ENCODE measurements at places on chromosomes 7 and 10.

- no peak for DNase-seq
Measured at GRCh38 chr7:107051376-107051775, 6.9 kb downstream of the PRKAR2B start.

DNA sequence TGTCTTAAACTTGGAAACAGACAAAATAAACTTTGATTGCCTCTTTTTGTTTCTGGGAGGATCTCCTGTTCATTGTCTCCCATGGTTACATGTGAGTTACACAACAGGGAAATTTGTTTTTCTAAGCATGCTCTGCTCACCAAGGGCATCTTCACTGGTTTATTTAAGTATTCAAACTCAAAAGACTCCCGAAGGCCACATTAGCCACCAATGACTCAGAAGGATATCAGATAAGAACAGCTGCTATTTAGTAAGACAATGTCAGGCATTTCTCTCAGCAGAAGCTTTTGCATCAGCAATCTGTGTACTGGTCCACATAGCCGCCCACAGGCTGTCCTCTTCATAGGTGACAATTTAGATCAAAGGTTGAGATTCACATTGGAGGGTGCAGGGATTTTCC, 19.3 kb downstream of the OR6B1 start:
- no peak for DNase-seq

GRCh38 chr7:98286701-98287485, 5.4 kb downstream of the BRI3 start:
- no peak for DNase-seq

DNA sequence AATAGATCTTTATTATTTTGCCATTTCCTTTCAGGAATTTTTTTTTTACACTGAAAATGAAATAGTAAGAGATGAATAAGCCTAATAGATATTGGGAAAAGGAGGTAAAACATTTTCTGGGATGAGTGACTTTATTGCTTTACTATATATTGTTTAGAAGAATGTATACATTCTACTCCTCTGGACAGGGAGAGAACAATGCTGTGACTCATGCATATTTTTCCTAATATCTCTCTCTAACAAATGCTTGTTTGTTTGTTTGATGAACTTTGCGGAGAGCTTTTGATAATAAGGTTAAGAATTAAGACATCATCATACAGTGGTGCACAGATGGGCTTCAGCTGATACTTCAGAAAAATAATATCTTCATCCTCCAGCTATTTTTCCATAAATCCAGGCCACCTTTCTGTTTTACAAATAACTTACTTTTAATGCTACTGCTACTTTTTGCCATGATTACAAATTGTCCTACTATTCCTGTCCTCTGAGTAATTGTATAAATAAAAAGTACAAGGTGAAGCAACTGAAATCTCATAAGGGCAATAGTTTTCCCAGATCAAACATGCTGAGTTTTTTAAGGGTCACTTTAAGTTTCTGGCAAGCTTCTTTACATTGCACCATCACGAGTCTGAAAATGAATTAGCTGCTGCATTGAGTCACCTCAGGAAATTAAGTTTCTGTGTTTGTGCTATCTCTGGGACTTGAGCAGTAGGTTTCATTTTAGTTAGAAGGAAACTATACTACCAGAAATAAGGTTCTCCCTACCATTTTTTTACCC, 207.3 kb upstream of the POT1 start:
- no peak for DNase-seq

DNA sequence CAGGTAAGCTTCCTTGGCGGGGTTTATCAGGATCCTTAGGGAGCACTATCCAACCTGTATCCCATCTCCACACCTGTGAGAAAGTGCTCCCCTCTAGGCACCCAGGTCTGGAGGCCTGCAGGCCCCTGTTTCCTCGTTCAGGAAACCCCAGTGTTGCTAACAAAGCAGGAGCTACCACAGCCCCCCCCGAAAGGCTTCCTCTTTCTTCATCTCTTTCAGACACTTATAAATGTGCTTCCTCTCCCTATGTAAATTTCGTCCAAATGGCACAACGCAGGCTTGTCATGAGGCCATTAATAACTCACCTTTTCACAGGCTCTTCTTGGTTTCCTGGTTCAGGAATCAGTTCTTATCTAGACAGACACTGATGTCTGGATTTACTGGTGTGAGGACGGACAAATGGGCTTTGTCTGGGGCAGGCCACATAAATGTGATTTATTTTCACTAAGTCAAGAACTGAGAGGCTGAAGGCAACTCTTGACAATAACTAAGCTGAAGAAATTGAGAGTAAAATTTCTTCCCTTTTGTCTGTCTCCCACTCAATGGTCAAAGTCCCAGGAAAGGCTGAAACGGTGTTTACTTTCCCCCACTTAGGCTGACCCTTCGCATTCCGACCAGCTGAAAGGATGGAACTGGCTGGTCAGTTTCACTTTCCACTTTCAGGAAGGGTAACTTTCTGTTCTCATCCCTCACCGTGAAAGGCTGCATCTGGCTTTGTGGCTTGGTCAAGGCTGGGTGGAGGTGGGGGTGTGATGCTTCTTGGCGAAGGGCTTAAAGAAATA, 46.8 kb downstream of the PIK3AP1 start:
- no peak for DNase-seq

DNA sequence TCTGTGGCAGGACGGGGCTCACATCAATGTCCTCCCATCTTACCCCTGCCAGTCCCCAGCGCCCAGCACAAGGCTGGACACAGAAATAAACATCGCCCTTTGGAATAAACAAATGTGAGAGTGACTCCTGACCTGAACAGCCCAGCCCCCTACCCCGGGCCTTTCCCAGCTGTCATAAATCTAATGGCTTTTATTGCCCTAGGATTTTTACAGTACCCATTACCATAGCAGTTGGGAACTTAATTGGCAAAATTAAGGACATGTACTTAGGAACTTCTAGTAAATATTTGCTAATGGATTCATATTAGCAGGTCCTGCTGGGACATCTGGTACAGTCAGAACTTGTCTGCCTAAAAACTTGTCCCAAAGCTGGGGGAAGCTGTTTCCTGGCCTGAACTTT, 76.6 kb downstream of the GLRX3 start:
- DNase-seq, result no peak

DNA sequence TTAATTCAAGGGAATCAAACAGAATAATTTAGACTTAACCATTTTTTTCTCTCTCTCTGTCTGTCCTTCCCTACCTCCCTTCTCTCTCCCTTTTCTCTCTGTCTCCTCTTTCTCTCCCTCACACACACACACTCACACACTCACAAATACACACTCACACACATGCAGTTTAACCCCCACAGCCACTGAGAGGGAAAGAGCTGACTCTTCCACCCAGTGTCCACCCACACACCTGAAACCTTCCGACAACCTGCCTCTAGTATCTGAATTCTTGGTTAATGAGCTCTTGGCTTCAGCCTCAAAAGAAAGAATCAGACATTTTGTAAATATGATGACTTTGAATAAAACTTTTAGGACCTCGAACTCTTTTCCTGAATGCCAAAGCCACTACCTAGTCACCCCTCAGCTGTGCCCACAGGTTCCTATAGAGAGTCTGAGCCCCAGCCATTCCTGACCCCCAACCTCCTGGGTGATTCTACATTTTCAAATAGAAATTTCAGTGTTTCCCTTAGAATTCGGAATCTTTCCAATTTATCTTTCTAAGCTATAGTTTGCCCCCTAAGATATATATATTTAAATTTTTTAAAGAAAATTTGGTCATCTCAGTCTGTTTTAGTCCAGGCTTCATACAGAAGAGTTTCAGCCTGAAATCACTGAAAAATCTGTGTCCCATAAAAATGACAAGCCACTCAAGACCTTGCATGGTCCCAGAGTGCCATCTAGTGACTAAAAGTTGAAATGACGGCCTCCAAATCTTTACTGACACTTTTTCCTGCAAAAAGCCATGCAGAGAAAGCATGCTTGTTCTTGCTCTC, 202.8 kb downstream of the IPMK start:
- no peak for DNase-seq

DNA sequence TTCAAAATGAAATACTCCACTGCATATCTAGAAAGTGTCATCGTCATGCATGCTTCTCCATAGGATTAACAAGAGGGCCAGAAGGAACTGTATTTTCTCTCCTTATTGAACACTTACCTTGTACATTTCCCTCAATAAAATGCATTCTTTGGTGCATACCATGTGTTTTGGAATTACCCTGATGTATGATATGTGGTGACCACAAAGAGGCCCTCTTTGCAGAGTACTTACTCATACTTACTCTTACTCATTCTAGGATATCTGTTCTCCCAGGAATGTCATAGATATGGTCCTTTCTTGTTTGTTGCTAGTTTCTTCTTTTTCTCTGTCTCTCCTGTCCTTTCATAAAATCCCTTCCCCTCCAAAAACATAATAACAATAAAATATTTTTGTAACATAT, 1087.1 kb upstream of the POT1 start:
- DNase-seq, result no peak

- no peak for DNase-seq
Measured at GRCh38 chr10:7756360-7756992, 31.3 kb downstream of the KIN start.

GRCh38 chr7:122161628-122162027, 17.6 kb upstream of the AASS start:
- DNase-seq, result no peak

DNA sequence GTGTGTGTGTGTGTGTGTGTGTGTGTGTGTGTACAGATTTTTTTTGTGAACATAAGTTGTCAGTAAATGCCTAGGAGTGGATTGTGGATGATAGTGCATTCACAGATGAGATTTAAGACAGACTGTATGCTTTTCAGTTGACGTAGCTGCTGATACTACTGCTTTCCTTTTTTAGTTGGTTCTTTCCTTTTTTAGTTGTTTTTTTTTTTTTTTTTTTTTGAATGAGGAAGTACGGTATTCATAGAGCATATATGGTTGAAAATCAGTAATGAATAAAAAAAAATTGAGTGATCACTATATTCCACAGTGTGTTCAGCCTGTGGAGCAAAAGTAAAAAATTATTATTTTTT, 80.5 kb downstream of the RBM33 start:
- no peak for DNase-seq

DNA sequence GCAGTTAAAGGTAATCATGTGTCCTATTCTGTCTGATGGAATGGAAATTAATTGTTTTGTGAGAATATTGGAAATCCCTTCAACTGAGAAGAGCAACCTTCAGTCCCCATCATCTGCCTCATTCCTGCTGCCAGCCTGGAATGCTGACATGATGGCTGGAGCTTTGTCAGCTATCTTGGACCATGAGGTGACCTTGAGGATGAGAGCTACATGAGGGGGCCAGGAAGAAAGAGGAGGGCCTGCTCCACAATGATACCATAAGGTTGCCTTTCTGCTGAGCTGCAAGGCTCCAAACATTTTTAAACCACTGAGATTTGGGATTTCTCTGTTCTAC, 40.7 kb upstream of the C10orf71 start:
- DNase-seq, result no peak

- no peak for DNase-seq
Measured at GRCh38 chr7:1654738-1655475, 15.2 kb upstream of the ELFN1 start.

DNA sequence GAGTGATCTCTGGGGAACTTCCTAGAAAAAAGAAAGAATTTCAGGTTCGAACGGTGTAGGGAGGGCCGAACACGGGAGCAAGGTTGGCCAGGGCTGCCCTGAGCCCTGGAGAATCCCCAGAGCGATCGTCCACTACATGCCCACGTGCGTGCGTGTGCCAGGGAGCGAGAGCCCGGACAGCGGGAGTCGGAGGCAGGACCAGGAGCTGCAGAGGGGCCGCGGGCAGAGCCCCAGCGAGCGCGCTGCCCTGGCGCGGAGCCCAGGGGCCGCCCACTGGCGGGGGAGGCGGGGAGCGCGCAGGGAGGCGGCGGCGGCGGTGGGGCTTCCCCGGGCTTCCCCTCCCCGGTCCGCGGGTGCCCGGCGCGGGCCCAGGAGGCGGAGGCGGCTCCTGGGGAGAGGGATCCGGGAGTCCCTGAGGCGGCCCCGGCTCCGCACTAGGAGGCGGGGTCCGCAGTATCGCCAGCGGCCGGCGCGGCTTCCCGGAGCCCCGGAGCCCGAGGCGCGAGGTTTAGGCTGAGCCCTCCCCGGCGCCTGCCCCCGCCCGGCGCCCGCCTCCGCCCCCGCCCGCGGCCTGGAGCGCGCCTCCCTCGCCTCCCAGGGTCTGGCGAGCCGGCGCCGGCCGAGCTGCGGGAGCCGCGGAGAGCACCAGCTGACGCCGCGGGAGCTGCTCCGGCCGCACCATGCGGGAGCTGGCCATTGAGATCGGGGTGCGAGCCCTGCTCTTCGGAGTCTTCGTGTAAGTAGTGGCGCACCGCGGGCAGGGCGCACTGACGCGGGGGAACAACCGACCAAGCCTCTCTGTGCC, at the start of gene PLPP4:
TSS of gene PLPP4 (plus strand) at position 602 of the 805 bp plus-strand sequence. CDS start at position 681, 79 bp downstream.
- no peak for DNase-seq

DNA sequence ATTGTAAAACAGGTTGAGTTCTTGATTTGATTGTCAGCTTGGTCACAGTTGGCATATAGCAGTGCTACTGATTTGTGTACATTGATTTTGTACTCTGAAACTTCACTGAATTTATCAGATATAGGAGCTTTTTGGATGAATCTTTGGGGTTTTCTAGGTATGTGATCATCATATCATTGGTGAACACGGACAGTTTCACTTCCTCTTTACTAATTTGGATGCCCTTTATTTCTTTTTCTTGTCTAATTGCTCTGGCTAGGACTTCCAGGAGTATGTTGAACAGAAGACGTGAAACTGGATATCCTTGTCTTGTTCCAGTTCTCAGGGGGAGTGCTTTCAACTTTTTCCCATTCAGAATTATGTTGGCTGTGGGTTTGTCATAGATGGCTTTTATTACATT, 86.9 kb downstream of the EXOC4 start:
- no peak for DNase-seq

- DNase-seq, result no peak
Measured at GRCh38 chr7:39741942-39742623, 118.7 kb downstream of the RALA start.

DNA sequence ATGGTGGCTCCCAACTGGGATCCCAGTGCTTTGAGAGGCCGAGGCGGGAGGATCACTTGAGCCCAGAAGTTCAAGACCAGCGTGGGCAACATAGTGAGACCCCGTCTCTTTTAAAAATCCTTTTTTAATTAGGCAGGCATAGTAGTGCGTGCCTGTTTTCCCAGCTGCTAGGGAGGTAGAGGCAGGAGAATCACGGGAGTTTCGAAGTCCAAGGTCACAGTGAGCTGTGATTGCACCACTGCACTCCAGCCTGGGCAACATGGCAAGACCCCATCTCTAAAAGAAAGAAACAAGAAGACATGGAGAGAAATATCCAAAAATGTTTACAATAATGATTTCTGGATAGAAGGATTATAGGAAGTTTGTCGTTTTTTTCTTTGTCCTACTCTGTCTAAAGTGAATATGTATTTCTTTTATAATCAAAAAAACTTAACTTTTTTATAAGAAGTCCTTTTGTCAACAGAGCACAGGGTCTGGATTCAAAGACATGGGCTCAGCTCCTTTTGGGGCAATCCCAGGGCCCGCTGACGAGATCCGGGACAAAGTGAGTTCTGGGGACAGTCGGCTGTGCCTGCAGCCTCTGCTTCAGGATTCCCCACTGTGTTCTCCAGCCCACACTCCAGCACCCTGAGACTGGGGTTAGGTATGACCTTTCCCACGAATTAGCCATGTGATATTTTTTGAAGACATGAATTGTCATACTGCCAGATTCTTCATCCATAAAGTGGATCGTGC, 45.6 kb downstream of the PDGFA start:
- no peak for DNase-seq

DNA sequence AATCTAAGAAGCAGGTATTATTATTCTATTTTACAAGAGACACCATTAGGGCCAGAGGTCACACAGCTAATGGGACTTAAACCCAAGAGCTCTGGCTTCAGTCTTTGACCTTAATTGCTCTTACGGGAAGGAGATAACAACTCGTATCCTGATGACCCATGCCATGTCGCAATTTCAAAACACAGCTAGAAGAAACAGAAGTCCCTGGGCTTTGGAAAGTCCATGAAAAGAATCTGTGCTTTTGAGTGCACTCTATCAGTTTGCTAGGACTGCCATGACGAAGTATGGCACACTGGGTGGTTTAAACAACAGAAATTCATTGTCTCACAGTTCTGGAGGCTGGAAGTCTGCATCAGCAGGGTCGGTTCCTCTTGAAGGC, 247.8 kb upstream of the AOAH start:
- DNase-seq, result no peak

Measured in stimulated activated CD8-positive, alpha-beta memory T cell treated with anti-CD3 and anti-CD28 coated beads, Interleukin-4, amount 100 ng/mL, for 1 hour (primary cell).